Activated CD4-positive, alpha-beta T cell treated with anti-CD3 and anti-CD28 coated beads for 1 hour (primary cell): ENCODE measurements at places on chromosomes 4 and X.

DNA sequence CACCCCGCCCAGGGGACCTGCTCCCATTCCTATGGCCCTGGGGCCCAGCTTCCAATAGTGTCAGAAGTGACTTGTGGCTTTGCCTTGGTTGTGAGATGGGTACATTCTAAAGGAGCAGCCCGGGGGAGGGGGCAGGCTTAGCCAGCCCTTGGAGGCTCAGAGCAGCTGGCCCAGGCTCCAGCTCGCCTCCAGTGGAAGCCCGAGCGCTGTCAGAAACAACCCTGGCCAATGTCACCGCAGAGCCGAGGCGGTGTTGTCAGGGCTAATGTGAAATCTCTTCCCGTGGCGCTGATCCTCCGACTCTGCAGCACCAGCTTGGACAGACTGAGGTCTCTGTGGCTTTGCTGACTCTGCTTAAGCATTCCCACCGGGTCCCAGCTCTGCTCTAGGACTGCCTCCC lies 29.2 kb upstream of the ZNF81 start:
- DNase-seq = no peak

GRCh38 chr4:184450045-184450444 lies 24.3 kb downstream of the IRF2 start:
- no peak for DNase-seq

- DNase-seq = no peak
Measured at GRCh38 chr4:119053997-119054396, 81.6 kb upstream of the MYOZ2 start.

DNA sequence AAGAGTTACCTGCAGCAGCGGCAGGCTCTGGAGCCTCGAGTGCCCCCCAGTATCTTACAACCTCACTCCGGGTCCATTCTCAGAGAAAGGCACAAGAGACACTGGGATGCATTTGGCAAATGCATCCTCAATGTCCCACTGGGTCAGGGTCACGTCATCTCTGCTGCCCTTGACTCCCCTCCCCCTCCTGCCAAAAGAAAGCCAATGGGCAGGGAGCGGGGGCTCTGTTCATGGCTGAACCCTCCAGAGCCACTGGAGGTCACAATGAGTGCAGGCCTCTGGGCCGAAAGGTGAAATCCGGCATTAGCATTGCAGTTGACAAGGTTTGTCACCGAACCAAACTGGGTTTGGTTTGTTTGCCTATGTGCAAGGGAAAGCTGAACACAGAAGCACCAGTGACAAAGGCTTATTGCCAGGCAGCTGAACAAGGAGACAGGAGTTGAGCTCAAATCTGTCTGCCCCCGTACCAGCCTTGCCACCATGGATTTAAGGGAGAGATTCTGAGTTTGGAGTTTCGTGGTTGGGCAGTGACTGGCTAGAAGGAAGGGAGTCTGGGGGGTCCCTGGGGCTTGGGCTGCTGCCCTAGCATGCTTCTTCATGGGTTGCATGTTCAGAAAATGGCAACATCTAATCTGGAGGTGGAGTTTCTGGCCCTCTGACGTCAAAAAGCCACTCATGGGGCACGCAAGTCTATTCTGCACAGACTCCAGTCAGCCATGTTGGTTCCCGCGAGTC lies 64.3 kb downstream of the HTRA3 start:
- DNase-seq = no peak
